ENCODE measurements at places on chromosomes 16 and 17.

DNA sequence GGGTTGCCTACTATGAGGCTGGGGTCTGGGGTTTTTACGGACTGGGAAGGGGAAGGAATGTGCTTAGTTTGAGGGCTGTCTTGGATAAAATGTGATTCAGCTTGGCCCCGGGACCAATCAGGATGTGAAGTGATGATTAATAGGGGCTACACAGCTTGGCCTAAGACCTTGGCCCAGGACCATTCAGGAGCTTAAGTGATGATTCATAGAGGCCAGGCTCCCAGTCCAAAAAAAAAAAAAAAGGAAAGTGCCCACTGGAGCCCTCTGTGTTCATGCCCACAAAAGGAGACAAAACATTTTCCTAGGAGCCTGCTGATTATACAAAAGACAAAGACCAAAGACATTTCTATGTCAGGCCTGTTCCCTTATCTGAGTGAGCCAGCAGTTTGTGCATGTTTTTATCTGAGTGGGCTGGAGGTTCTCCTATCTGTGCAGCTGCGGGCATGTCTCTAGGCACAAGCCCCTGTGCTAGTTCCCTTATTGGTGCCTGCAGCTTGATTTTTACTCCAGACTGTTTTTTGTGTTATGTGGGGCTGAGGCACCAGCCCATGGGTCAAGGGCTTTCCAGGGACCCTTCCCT, 898.2 kb upstream of the GOT2 start:
- DNase-seq: no peak

- DNase-seq: no peak
Measured at GRCh38 chr16:55480228-55480655, 1.2 kb downstream of the MMP2 start.

GRCh38 chr16:81371106-81371505, 56.3 kb downstream of the GAN start:
- no peak for DNase-seq

DNA sequence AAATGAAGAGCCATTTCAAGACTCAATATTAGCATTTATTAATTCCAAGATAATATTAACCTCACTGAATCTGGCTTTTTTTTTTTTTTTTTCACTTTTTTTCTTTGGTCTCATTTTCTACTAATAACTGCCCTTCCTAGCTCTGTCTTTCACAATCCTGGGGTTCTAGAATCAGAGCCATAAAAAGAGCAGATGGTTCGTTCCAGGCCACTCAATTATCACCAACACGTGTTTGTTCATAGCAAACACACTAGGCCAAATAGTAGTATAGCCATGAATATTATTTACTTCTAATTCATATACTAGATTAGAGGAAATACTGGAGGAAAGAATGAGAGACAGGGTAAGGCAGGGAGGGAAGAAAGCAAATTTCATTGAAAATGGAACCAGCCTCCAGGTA, 39.8 kb downstream of the TEX2 start:
- DNase-seq: no peak

DNA sequence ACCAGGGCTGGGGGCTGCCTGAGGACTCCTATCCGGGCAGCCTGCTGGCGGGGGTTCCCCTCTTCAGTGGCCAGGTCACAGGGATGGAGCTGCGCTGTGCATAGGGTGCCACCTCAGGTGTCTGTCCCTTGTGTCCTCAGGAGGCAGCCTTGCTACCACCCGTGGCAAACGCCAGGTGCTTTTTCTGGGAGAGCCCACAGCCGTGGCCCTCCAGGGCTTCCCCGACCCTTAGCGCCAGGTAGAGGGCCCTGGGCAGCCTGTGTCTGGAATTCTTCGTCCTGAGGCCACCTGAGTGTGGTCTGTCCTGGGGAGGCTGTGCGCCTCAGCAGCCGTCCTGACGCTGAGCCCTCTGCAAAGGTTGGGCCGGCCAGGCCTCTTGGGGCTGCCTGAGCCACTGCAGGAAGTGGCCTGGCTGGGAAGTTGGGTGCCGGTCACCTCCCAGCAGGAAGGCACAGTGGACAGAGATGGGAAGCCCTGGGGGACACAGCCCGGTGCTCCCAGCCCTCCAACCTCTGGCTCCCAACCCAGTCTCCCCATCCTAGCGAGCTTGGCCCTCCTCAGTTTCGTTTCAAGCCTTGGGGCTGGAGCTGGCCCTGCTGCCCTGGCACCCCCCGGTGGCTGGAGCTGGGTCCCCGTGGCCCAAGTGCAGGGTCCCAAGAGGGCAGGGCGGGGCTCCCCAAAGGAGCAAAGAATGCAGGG, 7.6 kb upstream of the BAIAP3 start:
- no peak for DNase-seq

- DNase-seq: no peak
Measured at GRCh38 chr16:22664561-22664997, 149.4 kb upstream of the HS3ST2 start.

- no peak for DNase-seq
Measured at GRCh38 chr17:351875-352420, 659 bp downstream of the RPH3AL start.

- DNase-seq: no peak
Measured at GRCh38 chr16:70691223-70692129, 5.6 kb upstream of the MTSS2 start.

DNA sequence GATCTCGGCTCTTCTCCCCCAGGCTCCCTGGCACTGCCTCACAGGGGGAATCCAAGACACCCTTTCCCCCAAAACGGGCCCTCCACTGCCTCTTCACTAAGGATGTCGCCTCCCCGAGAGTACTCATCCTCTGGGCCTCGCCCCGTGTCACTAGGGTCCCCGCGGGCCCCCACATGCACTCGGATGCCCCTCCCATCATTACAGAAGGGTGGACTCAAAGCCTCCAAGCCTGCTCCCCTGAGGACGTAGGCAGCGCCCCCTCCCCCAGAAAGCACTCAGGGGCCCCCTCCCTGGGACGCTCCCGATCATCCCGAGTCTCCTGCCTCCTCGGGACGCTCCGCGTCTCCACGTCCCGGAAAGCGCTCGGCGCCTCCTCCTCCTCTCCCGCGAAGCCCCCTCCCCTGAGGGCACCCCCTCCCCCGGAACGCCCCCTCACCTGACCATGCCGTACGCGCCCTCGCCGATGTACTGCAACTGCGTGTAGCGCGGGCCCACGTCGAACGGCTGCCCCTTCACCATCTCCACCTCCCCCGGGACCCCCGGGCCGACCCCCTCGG, 338 bp downstream of the MAPK3 start:
- no peak for DNase-seq

- no peak for DNase-seq
Measured at GRCh38 chr17:4019275-4019674, 55.0 kb upstream of the ATP2A3 start.

DNA sequence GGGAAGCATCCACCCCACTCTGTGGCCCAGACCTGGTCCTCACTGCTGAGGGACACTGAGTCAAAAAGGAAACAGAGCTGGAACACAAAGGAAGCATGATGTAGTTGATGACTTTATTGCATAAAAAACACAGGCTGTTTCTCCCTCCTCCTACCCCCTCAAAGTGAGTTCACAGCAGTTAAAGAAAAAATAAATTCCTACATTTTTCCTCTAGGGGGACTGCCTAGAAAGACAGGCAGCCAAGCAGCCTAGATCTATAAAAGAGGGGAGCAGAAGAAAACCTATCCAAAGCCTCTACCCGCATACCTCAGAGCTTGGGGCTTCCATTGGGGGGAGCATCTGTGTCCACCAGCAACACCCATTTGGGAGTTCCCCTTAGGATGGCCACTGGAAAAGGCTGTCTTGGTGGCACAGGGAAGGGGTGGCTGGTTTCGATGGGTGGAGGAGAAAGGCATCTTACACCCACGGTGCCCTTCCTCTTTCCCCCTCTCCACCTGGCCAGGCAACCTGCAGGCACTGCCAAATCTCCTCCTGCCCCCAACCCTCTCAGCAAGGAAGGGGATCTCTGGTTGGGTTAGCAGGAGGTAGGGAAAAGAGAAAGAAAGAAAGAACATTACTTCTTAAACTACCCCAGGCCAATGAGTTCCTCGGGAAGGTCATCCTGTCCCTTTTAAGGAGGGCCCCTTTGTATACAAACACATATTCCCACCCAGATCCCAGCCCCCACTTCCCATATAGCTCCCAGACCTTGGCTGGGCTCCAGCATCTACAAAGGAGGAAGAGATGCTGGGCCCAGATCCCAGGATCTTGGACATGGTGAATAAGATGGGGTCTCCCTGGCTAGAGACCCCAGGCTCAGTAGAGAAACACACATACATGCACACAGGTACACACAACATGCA, 4.0 kb upstream of the SCRN2 start:
- DNase-seq: no peak

DNA sequence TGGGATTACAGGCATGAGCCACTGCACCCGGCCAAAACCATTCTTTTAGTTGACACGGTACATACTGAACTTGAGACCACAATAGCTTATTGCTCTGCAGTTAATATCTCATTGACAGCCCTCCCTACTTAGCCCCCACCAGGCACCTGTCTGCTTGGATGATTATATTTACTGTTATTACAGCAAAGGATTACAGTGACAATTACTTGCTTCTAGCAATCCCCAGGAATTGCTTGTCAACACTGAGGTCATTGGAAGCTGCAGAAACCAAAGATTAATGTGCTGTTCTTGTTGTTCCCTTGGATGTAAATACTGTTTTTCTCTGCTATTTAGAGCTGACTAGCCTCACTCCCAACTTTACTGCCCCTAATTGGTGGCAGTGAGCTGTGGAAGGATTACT, 211.2 kb downstream of the LGALS9B start:
- no peak for DNase-seq

GRCh38 chr16:52254746-52255145, 292.2 kb downstream of the TOX3 start:
- peak; percentile 69 for DNase-seq

DNA sequence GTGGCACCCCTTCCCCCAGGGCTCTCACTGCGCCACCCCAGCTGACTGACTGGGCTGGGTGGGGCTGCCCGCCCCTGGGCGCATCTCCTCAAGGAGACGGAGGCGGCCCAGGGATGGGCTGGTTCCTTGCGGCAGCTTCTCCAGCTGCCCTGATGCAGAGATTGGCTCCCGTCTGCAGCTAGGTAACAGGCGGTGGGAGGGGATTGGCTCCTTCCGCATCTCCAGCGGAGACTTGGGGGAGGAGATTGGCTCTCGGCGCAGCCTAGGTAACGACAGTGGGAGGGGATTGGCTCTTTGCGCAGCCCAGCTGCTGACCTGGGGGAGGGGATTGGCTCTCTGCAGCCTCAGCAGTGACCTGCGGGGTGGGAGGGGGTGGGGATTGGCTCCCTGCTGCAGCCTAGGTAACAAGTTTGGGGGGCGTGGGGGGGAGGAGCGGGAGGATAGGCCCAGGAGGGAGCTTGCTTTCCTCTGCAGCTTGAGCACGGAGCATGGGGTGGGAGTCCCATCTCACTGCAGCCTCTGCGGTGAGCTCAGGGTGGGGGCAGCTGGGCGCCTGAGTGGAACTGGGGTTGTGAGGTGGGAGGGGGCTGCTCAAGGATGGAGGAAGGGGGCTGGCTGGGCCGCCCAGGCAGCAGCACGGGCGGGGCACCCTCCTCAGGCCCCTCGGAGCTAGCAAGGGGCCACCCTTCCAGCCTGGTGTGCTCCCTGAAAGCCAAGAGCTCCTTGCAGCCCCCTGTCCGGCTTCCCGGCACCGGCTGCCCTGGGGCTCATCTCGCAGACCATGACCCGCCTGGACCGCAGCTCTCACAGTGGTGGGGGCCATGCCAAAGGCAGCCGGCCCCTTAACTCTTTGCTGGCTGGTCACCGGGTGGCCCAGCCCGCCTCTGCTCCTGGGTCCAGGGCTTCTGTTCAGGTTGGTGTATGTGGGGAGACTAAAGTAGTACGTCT, 6.4 kb downstream of the NFE2L1 start:
- DNase-seq: peak; percentile 90

Measured in RWPE1 (cell line).